Karpas-422 (cell line): ENCODE measurements at places on chromosomes 3 and 15.
A peak's percentile ranks its signal among the peaks of the same experiment; 100 is the strongest.

GRCh38 chr3:129657261-129658046 is 51.0 kb upstream of the PLXND1 start:
- DNase-seq = peak; percentile 86

- no peak for DNase-seq
Observed at GRCh38 chr3:59247402-59247841, 197.6 kb upstream of the CFAP20DC start.

DNA sequence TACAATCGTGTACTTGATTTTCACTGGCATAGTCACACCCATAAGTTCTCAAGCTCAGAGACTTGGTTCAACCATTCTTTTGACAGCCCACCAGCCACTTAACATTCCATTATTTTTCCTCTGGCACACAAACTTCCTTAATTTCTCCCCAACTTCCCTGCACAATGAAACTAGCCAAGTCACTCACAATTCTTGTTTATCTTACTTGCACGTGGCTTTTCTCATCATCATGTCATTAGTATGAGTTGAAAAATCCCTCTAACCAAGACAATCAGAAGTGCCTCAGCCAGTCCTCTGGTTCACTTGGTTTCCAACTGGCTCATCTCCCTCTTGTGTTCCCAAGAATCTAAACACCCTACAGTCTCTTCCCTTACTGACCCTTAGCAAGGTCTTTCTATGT is 110.5 kb upstream of the PTPRG start:
- no peak for DNase-seq

GRCh38 chr15:65773386-65774111 is 18.5 kb downstream of the DENND4A start:
- no peak for DNase-seq

DNA sequence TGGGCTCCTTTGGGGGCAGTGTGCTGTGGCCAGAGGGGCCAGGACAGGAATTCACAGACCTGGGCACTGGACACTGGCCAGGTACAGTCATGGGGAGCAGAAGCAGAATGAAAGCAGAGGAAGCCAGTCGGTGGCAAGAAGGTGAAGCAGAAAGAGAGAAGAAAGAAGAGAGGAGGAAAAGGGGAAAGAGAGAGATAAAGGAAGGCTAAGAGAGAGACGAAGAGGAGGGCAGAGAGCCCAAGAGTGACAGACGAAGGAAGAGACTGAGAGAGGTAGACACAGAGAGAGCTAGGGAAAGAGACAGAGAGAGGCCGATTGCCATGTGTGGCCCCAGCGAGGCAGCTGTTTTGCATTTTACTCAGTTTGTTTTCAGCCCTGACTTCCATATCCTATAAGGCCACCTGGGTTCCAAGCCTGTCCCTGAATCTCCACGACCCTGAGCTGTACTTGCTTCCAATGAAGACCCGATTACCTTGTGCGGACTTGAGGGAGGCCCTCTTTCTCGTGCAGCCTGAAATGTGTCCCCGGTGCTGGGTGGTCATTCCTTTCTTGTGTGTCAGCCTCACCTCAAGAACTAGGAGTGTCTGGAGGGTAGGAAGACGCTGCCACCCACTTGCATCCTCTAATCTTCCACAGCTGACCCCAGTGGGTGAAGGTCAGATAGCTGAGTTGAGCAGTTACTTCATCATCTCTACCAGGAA is 73.9 kb downstream of the LSM3 start:
- no peak for DNase-seq

DNA sequence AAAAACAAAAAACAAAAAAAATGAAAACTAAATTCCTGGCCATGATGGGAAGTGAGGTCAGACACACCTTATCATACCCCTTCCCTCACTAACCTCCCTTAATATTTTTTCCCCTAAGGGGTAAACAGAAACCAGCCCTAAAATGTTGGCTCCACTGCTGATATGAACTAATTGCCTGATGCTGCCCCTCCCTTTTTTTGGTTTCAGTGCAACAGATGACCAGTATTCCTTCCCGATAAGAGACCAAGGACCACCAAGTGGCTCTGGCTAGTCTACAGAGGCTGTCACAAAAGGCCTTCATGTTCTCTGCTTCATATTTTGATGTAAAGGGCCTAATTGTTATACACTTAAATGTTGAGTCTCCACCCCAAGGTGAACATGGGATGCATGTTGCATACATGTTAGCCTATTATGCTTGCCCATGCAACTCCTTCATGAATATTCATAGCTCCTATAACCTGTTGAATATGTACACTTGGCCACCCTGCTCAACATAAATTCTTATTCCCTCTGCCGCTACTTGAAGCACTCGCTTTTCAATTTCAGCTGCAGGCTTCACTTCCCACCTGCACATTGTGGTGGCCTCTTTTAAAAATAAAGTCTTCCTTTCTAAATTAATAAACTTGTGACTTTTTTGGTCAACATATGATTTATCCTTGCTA is 12.3 kb upstream of the STAC start:
- DNase-seq = no peak

DNA sequence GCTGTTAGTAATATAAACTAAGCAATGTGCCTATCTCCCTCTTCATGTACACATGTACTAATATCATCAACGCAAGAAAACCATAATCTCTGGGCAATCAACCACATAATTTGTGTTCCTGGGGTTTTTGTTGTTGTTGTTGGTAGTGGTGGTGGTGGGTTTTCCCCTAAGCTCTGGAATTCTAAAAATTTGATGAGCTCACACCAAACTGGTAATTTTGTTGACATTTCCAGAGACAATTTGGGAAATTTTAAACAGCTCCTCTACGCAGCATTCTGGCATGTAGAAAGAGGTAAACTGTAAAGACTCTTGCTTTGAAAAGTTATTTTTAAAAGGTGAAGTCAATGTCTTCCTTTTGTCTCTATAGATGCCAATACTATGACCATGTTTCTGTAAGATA is 126.7 kb downstream of the IGSF11 start:
- no peak for DNase-seq

- DNase-seq = no peak
Observed at GRCh38 chr3:86978111-86978551, 12.8 kb downstream of the VGLL3 start.

DNA sequence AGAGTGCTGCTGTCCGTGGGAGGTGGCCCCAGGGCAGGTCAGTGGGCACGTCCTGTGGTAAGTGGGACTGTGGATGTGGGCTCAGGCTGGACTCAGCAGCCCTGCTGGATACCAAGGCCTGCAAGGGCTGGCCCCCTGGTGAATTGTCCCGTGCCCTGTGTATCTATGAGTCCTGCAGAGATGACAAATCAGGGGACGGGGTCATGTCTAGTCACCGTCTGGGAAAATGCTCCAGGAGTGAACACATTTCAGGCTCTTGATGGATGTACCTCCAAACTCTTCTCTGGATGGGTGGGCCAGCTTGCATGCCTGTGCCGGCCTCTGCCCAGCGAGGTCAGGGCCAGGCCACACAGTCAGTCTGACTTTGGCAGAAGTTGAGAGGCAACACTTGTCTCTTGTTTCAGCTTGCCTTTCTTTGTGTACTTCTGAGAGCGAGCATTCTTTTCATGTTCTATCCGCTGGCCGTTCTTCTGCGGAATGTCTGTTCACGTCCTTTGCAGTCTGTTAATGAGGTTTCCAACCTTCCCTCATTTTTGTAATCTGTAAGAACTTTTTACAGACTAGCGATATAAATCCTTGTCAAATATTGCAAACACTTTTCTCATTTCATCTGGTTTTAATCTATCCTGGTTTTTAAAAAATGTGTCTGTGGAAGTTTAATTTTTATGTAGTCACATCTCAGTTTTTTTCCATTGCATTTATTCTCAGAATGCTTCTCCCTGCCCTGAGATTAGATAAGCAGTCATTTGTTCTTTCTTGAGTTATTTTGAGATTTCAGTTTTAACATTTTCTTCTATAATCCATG is 11.4 kb upstream of the STAB1 start:
- no peak for DNase-seq

GRCh38 chr3:16178628-16178988 is 4.1 kb downstream of the GALNT15 start:
- DNase-seq = no peak

DNA sequence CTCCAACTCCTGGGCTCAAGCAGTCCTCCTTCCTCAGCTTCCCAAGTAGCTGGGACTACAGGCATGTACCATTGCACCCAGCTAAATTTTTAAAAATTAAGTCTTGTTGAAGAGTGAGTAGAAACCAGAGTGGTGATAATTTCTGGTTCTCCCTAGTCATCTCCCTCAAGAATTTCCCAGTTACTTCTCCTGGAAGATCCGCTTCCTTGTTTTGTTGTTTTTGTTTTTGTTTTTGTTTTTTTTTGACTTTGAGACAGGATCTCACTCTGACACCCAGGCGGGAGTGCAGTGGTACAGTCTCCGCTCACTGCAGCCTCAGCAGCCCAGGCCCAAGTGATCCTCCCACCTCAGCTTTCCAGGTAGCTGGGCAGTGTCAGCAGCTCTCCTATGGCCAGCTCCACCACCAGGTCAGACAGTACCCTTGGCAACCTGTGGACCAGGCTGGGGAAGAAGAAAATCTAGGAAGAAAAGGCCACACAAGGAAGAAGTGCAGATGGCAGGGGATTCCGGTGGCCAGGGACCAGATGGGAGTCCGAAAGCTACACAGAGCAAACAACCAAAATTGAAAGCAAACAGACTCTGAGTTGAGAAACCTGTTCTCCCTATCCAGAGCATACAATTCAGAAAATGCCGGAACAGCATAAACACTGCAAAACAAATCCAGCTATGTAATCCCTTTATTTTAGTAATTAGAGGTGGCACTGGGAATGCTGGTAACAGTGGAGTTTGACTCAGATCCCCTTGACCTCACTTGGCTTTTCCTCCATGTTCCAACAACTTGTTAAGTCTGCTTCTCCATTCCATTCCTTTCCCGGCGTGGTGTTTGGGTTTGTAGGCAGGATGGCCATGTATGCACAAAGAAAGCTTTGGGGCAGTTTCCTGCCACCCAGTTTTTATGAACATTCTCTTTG is 266.6 kb upstream of the CTDSPL start:
- no peak for DNase-seq

GRCh38 chr3:64977308-64978100 is 289.7 kb upstream of the ADAMTS9 start:
- no peak for DNase-seq

DNA sequence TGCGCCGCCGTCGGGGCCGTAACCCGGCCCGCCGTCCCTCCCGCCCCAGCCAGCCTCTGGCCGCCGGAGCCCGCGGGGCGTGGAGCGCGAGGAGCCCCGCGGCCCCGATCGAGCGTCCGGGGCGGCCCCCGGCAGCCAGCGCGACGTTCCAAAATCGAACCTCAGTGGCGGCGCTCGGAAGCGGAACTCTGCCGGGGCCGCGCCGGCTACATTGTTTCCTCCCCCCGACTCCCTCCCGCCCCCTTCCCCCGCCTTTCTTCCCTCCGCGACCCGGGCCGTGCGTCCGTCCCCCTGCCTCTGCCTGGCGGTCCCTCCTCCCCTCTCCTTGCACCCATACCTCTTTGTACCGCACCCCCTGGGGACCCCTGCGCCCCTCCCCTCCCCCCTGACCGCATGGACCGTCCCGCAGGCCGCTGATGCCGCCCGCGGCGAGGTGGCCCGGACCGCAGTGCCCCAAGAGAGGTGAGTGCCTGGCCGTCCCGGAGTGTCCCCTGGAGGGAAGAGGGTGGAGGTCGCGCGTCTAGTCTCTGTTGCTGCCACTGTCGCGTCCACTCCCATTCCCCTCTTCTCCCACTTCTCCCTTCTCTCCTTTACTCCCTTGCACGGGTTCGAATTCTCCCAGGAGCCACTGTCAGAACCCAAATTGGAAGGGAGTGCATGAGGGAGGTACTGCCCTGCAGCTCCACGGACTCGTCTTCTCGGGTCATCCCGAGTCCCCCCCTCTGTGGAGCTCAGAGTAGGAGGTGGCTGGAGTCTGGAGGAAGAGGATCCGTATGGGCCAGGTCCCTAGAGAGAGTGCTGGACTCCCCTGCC is 585 bp downstream of the CSK start:
- DNase-seq = peak; percentile 96
